ENCODE measurements at places on chromosomes 4 and X. TPM values are rescaled to one million over a fixed set of nuclear protein-coding genes. Genes with fewer than 3 reads are reported as not detected.
A peak's percentile ranks its signal among the peaks of the same experiment; 100 is the strongest.

MTMR8 gene
- 4.3 TPM for total RNA-seq

GRCh38 chrX:19811807-19812604 lies 75.4 kb downstream of the SH3KBP1 start:
- DNase-seq, result no peak

DNA sequence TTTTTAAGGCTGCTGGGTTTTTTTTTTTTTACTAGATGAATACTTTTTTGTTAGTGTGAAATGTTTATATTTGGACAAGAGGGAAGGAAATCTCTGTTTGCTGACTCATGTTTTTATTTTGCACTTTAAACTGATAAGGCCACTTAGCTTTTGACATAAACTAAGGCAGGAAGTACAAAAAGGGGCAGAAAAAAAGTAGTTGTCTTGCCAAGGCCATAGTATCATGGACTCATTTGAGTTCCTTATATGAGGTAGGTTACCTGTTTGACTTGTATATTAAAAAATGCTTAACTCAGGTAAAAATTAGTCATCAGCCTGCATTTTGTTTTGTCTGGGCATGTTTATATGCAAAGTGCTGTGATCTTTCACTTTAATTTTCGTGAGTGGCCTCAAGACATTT lies 26.0 kb downstream of the SMAD1 start:
- DNase-seq, result no peak

BCAP31 gene
- total RNA-seq, result 261 TPM

DNA sequence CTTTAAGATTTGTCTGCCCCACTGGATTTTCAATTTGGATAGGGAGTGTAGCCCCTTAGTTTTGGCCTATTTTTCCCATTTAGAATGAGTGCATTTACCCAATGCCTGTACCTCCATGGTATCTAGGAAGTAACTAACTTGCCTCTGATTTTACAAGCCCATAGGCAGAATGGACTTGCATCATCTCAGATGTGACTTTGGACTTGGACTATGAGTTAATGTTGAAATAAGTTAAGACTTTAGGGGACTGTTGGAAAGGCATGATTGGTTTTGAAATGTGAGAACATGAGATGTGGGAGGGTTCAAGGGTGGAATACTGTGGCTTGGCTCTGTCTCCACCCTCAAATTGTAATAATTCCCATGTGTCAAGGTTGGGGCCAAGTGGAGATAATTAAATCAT lies 2480.2 kb downstream of the PCDH7 start:
- no peak for DNase-seq

APELA gene
- not detected for total RNA-seq

GRCh38 chr4:689723-690122 lies 772 bp upstream of the SLC49A3 start:
- no peak for DNase-seq

DNA sequence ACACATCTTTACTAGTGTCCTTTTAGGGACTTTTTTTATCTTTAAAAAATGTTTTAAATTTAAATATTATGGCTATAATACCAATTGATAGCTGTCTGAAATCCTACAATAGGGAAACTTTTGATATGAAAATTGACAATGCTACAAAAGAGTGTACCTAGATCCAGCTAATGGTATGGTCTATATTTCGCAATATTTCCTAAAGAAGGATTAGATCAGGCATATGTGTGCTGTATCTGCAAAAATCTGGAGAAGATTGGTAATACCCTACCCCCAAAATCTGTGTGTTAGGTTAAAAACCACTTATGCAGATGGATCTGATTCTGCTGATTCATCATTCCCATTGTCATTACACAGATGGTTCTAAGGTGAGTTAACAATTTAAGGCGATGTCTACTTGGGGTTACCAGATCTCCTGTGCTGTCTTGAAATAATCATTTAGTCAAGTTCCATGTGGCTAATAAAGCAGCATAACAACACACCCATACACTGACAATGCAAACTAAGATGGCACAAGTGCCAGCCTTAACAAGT lies 137.1 kb downstream of the GASK1B start:
- no peak for DNase-seq

ODAPH gene
- not detected for total RNA-seq

DNA sequence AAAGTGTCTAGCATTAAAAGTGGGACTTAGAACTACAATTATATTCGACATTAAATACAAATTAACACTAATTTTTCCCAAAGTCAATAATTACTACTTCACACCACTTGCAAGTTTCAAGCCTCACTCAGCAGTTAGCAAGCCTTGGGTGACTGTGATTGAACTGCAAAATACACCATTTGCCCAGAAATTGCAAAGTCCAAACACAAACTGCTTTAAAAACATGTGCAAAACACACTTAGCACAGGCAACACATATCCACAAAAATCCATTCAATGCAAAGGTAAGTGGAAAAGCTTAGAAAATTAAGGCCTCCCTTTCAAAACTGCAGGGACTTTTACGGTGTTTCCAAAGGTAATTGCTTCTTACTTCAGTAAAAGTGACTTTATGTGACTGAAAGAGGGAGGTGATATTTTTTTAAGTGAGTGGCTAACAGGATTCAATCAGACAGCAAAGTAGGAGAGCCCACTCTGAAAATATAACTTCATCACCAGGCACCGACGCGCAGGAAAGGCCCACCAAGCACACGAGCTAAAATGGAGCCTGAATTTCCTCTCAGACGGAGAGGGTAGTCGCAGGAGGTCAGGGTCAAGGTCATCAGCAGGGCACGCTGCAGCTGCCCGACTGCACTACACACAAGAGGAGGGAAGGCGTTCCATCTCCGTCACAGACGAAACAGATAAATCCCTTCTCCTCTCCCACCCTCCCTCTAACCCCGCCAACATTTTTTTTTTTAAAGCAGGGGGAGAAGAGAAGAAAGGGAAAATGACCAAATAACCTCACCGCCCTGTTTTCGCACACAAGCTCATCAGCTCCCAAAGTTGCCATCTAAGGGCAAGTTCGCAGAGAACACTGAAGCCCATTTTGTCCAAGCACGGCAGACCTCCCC lies 3.1 kb downstream of the ZNF827 start:
- DNase-seq, result no peak

GRCh38 chrX:129957241-129958082 lies 25.0 kb upstream of the BCORL1 start:
- DNase-seq, result peak; percentile 89

DNA sequence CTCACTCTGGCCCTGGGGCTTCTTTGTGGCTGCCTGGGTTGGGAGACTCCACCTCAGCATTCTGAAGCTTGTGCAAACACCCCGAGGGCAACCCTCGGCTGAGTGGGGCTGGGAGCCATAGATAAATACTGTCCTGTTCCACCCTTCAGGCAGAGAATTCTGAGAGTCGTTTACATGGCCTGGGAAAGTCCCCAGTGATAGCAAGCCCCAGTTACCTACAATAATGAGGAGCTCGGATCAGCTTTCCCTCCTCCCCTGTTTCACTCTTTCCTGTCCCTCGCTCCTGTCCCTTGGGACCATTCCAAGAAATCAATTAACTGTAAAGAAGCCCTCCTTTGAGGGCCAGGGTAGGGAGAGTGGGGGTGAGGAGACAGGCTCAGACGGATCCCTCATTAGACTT lies 31.6 kb upstream of the DDX3X start:
- DNase-seq, result no peak

GRCh38 chr4:6169239-6169638 lies 31.1 kb downstream of the JAKMIP1 start:
- DNase-seq, result no peak

DNA sequence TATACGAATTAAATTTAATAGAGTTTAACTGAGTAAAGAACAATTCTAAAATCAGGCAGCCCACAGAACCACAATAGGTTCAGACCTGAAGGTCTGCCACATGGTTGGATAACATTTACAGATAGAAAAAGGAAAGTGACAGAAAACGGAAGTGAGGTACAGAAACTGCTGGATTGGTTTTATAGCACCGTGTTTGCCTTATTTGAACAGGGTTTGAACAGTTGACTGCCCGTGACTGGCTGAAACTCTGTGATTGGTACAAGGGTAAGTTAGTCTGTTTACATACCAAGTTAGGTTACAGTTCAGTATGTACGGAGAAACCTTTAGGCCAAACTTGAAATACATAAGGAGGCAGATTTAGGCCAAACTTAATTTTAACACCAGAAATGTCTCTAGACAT lies 64.1 kb upstream of the ATXN3L start:
- no peak for DNase-seq

GRCh38 chr4:186760576-186760975 lies 36.9 kb upstream of the FAT1 start:
- no peak for DNase-seq

- peak; percentile 95 for DNase-seq
These were observed 139.6 kb downstream of the AMMECR1 start for GRCh38 chrX:110178179-110178865.

KLHL4 gene
- total RNA-seq, result 0.16 TPM

DNA sequence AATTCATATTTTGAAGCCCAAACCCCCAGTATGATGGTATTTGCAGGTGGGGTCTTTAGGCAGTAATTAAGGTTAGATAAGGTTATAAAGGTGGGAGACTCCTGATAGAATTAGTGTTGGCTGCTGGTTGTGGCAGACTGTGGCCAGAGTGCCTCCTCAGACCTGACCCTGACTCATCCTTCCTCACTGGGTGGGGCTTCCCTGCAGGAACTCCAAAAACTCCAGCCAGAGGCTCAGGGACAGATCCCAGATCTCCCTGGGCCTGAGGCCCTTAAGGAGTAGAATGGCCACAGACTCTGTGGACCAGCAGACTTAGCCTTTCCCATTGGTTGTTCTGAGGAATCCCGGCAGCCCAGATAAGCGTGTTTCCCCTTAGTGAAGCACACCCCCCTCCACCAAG lies 463.0 kb upstream of the CPEB2 start:
- no peak for DNase-seq

HTR2C gene
- total RNA-seq, result 0.04 TPM

GRCh38 chr4:1195109-1195671 lies 22.8 kb upstream of the SPON2 start:
- no peak for DNase-seq

GRCh38 chr4:53855581-53856250 lies 208.7 kb downstream of the CHIC2 start:
- no peak for DNase-seq

- DNase-seq, result no peak
These were observed 69.6 kb upstream of the NDP start for GRCh38 chrX:44042751-44043150.

MAGEA10 gene
- total RNA-seq, result not detected

RBM10 gene
- total RNA-seq, result 58.7 TPM

IL2RG gene
- total RNA-seq, result 19.7 TPM

H2BW2 gene
- not detected for total RNA-seq

DNA sequence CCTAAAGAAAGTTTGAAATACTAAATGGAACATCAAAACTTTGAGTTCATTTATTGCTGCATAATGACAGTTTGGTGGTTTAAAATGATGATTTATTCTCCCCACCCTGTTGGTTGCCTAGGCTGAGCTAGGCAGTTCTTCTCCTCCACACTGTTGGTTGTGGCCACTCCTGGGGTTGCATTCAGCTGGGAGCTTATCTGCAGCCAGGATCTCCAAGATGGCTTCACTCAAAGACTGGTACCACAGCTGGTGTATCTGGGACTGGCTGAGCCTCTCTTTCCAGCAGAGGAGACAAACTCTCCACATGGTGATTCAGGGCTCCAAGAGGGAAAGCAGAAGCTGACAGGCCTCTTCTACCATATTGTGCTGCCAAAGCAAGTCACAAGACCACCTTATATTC lies 33.1 kb downstream of the MSL3 start:
- no peak for DNase-seq

DNA sequence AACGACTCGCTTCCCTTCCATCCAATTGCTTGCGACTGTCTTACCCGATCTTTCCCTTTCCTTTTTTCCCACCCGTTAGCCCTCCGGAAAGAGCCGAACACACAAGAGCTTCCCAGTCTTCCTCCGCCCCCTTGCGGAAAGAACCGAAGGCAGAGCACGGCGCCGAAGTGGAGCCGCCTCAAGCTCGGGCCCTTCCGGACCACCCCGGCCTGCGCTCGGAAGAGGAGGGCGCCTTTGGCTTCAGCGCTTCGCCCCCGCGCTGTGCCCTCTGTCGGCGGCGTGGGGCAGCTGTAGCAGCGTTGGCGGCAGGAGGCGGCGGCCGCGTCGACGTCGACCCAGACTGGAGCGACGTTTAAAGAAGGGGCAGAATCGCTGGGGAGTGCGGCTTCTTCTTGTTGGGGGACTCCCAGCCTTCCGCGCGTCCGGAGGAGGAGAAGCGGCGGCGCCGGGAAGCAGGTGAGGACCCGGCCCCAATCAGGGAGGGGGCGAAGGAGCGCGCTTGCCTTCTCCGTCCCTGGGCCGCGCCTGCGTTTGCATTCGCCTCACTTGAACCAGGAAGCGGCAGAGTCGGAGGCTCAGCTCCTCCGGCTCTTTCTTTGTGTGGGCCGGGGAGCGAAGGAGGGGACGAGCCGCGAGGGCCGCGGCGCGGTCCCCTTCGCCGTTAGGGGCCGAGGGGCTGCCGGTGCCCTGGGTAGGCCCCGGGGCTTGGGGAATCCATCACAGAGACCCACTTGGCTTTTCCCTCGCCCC lies at the start of gene ZBTB33:
Gene ZBTB33, plus strand, starts transcription at position 291 of the 750 bp plus-strand sequence. CDS start 2,604 bp downstream, outside the sequence.
- DNase-seq, result peak; percentile 93

DNA sequence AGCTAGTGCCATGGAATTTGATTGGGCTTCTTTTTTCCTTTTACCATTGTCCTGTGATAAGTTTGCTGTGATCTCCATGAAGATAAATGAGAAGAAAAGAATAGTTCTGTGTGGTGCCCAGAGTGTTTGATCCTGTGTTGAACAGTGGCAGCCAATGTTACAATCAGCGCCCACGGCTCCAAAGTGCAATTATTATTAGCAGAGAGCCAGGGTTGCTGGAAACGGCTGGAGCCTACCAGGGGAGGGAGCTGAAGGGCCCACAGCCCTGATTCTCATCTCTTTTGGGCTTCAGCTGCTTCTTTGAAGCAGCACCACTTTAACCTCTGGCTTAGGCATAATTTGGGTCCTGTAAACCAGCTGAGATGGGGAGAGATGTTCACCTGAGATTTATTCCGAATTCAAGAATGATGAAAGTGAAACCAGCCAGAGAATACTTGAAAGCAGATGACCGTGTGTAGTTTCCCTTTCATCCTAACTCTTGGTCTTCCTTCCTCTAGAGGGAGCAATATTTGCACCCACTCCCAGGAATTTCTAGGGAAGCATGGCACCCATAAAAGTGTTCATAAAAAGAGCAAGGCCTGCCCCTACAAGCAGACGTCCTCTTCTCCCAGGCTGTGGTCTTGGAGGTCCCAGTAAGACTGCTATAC lies 298.3 kb downstream of the EVC2 start:
- DNase-seq, result no peak

DNA sequence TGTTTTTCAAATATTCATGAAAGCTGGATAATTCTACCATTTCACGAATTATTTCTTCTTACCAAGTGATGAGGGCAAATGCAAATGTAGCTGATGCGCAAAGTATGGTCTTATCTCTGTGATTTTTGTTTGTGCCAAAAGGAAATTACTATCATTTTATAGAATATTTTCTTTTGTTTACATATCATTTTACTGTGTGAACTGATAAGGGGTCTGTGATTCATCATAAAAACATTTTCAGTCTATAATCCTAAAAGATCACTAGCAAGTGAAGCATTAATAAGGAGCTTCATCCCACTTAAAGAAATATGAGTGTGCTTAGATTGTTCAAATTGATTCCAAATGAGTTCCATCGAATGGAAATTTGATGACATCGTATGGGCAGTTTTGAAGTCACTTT lies 694 bp downstream of the CSN3 start:
- DNase-seq, result no peak

RHOXF1 gene
- not detected for total RNA-seq

GRCh38 chrX:9286234-9286633 lies 178.6 kb upstream of the TBL1X start:
- DNase-seq, result no peak

DCX gene
- total RNA-seq, result not detected
